ENCODE measurements at places on chromosomes 7 and 10.

DNA sequence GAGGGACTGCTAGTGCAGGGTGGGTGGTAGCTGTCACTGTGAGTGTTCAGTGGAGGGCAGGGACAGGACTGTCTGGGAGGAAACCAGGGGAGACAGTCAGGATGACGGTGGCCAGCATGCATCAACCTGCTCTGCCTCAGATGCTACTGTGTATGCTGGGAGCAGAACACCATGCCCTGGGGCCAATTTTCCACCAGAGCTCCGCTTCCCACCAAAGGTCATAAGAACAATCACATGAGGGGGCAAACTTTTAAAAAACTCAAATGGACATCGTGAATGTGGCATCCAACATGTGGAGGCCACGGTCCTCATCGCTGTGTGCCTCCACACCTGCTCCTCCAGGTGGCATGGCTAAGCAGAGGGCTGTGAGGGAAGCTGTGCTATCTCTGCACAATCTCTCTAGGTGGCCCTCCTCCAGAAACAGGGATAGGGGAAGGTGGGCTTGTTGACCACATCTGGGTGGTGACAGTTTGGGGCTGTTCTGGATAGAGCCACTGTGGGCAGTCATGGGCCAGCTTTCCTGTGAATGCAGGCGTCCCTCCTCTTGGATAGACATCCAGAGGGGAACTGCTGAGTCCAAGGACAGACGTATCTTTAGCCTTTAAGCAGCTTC, 411.0 kb downstream of the PTPRN2 start:
- DNase-seq, result no peak

DNA sequence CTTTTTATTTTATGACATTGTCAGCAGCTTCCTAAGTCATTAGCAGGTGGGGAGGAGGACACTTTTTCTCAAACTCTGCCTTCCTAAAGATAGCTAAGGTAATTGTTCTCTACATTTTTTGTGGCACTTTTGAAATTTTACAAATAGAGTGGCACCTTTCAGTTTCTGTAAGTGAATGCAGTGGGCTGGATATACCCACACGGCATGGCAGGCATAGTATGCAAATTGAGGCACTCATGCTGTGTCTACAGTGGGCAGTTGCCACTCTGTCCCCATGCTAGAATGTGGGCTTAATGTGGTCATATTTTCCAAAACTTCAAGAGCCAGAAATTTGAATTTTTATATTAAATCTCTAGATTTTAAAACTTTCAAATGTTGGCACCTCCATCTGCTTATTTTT, 12.8 kb upstream of the SH3PXD2A start:
- no peak for DNase-seq

DNA sequence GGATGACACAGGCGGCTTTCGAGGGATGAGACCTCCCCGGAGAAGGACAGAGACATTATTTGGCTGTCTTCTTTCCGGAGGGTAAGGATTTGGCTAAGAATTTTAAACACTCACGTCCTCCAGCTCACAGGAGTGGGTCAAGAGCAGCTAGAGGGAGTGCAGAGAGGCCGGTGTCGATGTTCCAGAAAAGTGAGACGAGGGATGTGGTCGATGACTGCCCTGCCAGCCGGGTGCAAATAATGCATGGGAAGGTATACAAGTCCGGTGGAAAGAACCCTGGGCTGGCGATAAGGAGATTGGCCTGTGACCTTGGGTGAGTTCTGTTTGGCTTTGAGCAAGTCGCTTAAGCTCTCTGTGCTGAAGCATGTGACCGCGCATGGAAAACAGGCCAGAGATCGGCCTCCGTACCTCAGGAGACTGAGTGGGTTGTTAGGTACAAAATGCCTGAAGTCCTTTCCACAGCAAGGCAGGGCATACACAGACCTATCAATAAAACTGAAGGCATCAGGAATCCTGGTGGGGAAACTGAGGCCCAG, 149.1 kb downstream of the UBE2H start:
- no peak for DNase-seq

GRCh38 chr10:77351386-77351785, 286.2 kb downstream of the KCNMA1 start:
- DNase-seq, result peak; percentile 60

DNA sequence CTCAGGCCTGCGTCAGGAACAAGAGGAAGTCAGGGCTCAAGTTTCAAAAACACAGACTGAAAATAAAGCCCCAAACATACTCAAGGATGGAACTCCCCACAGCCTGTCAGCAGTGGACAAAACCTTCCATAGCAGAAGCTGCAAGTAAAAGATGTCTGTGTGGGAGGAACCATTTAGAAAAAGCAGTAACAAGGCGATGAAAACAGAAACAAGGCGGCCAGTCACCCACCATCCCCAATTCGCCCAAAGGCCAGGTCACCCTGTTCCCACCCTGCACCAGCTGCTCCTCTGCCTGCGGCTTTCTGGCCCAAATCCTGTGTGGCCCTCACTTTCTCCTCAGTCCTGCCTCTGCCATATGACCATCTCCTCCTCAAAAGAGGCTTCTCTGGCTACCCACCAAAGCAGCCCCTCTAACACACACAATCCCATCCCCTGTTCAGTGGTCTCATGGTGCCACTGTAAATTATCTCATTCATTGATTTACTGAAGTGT, 27.8 kb downstream of the KCNMA1 start:
- peak; percentile 49 for DNase-seq

DNA sequence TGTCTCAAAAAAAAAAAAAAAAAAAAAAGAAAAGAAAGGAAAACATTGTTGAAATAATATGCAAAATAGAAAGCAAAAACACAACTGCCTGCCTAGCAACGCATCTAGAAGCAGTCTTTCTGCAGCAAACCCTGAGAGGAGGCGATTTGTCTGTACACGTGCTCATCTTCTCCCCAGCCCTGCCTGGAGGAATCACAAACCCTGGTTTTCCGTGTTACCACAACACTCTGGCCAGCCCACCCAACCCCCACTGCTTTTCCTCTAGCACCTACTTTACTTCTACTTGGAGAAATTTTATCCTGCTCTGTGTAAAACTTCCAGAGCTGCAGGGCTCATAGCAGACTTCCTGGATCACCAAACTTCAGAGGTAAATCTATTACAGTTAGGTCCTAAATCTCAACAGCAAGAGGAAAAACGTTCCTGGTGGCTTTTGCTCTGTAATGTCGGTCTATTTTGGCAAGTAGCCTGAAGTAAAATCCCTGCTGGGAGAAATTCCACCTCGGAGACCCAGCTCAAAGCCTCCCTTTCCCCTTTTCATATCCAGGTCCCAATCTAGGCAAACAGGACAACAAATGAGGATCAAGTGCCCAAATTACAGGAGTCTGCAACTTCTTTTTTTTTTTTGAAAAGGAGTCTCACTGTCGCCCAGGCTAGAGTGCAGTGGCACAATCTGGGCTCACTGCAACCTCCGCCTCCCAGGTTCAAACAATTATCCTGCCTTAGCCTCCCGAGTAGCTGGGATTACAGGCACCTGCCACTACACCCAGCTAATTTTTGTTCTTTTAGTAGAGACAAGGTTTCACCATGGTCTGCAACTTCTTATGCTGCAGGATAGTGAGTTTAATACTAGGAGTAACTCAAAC, 91.6 kb downstream of the DNMBP start:
- peak; percentile 53 for DNase-seq

DNA sequence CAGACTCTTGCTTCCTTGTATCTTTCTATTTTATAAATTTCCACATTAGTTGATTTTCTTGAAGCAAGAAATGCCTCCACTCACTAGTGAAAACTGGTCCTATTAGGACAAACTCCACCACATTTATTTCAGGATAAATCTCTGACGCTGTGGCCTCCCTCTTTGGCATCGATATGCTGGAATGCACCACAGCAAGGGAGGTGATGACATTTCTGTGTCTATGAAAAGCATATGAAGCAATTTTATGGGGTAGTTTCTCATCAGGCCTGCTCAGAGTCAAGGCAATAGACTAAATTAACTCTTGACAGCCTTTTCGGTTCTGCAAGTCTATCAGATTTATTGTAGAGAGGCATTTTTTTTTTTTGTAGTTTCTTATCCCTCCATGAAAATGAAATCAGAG, 304.4 kb downstream of the ZEB1 start:
- DNase-seq, result peak; percentile 87

GRCh38 chr10:11472158-11472753, 139.2 kb downstream of the USP6NL start:
- peak; percentile 53 for DNase-seq

DNA sequence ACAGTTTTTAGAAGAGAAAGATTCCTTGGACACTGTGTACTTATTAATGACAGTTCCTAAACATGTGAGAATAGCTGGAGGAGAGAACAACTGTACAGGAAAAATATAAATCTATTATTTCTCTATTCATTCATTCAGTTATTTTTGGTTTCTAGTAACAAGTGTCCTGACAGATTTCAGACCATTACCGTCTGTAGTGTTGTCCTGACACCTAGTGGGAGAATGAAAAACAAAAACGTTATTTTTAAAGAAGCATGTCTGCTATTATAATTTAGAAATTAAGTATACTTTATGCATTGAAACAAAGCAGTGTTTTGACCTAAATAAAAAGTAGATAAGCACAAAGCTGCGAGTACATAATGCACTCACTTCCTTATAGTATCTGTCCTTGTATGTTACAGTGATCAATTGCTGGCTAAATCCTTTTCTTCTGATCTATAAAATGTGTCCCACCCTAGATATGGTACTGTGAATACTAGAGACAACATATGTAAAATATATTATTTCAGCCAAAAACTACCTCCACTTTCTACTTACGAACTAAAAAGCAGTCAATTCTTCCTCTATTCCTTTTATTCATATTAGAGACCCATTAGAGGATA, 575.6 kb downstream of the ARL4A start:
- peak; percentile 84 for DNase-seq

GRCh38 chr10:11073410-11073809, 55.7 kb downstream of the CELF2 start:
- DNase-seq, result no peak

GRCh38 chr10:125689955-125690569, 7.1 kb upstream of the TEX36 start:
- no peak for DNase-seq

DNA sequence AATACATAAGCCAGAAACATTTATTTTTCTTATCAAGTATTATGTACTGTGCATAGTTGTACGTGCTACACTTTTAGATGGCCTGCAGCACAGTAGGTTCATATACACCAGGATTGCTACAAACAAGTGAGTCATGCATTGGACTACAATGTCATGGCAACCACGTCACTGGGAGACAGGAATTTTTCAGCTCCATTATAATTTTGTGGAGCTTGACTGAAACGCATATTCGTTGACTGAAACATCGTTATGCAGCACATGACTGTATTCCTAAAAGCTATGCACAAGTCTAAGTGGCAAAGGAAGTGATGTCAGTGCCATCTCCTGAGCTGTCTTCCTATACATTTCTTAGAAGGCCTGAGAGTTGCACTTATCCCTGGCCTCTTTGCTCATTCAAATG, 871.8 kb downstream of the IPMK start:
- DNase-seq, result no peak

DNA sequence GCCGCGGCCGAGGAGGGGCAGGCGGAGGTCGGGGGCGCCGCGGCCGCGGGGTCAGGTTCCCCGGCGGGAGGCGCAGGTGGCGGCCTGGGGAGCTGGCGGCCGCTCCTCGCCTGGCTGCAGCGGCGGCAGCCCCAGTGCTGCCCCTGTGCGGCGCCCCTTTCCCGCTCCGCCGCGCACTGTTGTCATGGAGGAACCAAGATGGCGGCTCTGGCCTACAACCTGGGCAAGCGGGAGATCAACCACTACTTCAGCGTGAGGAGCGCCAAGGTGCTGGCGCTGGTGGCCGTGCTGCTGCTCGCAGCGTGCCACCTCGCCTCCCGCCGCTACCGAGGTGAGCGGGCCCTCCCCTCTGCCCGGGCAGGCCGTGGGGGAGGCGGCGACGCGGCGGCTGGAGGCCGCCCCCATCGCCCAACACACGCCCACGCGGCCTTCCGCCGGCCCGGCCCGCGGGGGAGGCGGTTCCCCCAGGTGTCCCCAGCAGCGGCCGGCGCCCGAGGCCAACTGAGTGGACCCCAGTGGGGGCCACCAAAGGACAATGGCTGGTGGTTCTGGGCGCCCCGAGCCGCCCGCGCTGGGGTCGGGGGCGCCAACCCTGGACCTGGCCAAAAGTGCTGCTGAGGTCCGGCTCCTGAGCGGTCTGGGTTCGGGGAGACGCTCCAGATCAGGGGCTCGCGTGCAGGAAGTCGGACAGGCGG, 425 bp downstream of the CASD1 start:
- DNase-seq, result peak; percentile 85

- DNase-seq, result no peak
Observed at GRCh38 chr10:125080984-125081383, 79.4 kb downstream of the CTBP2 start.

DNA sequence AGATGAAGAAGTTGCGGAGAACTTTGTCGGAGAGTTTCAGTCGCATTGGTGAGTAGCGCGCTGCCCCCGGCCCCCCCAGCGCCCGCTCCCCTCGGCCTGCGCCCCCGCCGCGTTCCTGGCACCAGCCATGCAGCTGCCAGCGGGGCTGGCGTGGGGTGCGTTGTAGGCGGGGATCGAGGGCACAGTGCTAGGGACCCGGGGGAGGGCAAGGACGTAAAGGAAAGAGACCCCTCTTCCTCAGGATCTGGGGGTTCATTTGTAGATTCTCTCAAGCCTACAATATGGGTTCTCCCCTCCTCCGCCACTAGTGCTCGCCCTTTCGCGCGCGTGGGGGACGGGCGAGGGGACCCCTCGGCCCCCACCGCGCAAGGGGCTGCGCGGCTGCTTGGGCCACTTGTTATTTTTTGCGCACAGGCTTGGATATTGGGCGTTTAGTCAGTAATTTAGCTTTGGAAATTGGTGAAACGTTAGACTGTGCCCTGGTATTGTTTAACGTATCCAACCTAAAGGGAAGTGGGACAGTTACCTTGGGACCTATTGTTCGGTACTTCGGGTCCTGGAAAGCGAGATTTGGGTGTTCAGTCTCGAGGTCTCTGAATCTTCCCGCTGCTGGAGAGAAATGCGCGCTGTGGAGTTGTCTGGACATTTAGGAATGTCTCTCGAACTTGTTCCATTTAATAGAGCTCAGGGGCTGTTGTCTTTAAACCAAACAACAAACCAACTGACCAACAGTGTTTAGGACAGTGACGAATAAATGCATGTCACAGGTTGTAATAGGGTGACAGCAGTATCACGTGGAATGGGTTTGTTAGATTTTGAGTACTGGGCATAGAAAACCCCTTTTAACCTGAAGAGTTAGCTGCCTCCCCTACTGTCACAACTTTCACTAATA, 796 bp downstream of the CDK14 start:
- DNase-seq, result peak; percentile 67

- DNase-seq, result no peak
Observed at GRCh38 chr7:107023522-107024151, 20.9 kb upstream of the PRKAR2B start.

- DNase-seq, result no peak
Observed at GRCh38 chr10:124611738-124612137, 132.4 kb downstream of the FAM53B start.

GRCh38 chr7:28346256-28346655, 66.1 kb upstream of the CREB5 start:
- DNase-seq, result no peak

DNA sequence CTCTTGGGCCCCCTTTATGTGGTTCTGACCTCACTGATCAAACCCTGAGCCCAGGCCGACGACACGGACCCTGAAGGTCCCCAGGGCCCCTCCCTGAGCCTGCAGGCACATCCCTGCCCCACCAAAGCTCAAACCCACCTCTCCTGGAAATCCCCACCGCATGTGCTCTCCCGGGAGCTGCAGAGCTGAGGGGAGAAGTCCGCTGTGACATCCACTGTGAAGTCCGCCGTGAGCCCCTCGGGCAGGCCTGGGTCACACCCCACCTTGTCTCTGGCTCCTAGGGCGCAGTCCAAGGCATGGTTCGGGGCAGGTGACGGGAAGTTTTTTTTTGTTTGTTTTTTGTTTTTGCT, 100.2 kb downstream of the MICALL2 start:
- no peak for DNase-seq

- DNase-seq, result peak; percentile 34
Observed at GRCh38 chr10:122113945-122114747, 125.2 kb downstream of the TACC2 start.
